CD4-positive, alpha-beta T cell (primary cell): ENCODE measurements at places on chromosomes 13 and 19. TPM values are rescaled to one million over a fixed set of nuclear protein-coding genes. Genes with fewer than 3 reads are reported as not detected.

Gene SHISA2
- total RNA-seq = 0.92 TPM

Gene CYP4F8
- not detected for total RNA-seq

Gene PPAN
- 127 TPM for total RNA-seq

DNA sequence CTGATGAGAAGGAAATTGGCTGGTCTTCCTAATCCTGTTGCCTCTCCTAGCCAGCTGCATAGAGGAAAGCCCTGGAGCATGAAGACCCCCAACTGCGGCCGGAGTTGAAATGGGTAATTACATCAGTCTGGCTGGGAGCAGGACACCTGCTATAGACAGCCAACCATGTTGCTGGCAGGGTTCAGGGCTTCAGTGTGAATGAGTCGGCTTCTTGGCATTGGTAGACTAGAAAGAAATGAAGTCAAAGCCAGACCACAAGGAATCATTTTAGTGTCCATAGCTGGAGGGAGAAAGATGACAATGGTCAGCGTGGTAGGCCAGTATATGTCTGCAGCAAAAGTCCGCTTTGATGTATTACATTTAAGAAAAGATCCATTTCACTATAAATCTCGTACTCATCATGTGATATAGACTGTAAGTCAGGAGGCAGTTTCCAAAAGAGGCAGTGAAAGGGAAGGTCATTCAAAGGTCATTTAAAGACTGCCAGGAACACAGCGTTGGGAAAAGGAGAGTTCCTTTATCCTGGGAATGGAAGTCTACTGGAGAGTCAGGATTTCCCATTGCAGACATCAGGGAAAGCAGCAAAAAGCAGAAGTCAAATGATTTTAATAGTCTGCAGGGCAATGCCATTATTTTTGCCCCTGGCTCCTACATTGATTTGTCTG is 262.7 kb downstream of the DNAJC15 start:
- no peaks in the 10 kb centered on the region for H3K4me1 ChIP-seq
- no peak overlapping the region for H3K4me3 ChIP-seq
- H3K36me3 ChIP-seq = no peaks in the 10 kb centered on the region
- no peaks in the 10 kb centered on the region for H3K27me3 ChIP-seq

- DNase-seq = no peak
- no peaks in the 10 kb centered on the region for H3K36me3 ChIP-seq
- no peak overlapping the region for H3K4me3 ChIP-seq
- H3K4me1 ChIP-seq = no peaks in the 10 kb centered on the region
Observed at GRCh38 chr19:29062475-29063435, 150.2 kb downstream of the UQCRFS1 start.

DNA sequence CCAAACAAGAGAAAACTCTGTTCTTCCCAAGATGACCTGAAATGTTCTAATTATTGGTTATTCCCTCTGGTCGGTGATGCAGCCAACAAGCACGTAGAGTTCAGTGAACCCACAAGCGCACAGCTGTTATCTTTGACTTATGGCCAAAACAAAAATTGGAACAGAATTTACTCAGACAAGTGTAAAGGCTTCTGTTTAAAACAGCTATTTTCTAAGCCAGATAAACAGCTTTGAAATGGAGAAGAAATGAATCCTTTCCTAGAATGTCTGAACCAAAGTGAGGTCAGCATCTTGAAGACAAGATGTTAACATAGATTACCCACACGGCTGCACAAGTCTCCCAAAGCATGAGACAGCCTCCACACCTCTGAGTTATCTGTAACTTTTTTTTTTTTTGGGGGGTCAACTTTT is 669.2 kb downstream of the DIAPH3 start:
- H3K27me3 ChIP-seq = no peaks in the 10 kb centered on the region
- H3K4me3 ChIP-seq = no peak overlapping the region
- DNase-seq = no peak
- H3K4me1 ChIP-seq = no peaks in the 10 kb centered on the region
- no peaks in the 10 kb centered on the region for H3K36me3 ChIP-seq
